ENCODE measurements at places on chromosomes 16 and 17.

GRCh38 chr17:77291591-77292386 is 151.0 kb downstream of the SEC14L1 start:
- DNase-seq: no peak

DNA sequence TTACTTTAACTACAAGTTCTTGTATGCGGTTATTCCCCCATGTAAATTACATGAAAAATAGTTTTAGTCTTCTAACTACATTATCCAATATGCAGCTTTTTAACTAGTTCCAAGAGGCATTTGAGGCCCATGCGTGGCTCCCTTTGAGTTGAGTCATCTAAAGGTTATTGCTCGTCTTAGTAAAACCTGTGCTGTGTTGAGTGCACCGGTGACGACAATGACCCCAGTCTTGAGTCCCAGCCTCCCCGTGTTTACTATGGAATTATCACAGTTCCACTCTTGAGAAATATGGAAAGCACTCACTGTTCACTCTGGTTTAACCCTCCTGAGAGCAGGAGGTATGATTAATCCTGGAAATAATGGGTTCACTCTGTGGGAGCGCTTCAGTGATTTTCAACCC is 119.2 kb downstream of the PITPNC1 start:
- no peak for DNase-seq

GRCh38 chr17:79221597-79221996 is 147.0 kb downstream of the ENGASE start:
- DNase-seq: no peak

DNA sequence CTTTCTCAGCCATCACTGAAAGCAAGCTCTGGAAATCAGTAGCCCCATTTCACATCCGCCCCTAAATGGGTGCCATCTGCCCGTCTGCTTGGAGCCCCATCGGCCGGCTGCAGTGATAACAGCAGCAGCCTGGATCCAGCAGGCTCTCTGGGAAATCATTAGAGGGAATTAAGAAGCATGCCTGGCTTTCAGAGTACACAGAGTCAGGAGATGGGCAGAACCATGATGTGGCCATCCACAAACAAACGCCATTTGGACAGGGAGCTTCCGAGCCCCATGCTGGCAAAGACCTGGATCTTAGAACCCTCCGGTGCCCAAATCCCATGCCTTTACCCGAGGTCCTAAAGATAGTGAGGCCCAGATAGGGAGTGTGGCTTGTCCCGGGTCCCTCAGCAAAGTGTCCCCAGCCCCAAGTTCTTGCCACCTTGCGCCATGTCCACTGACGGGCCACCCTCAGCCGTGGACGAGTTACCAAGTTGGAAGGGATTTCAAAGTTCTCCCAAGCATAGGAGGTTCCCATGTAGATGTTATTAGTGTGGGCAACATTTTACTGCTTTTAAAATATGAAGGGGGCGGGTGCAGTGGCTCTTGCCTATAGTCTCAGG is 1.0 kb upstream of the LITAF start:
- no peak for DNase-seq

DNA sequence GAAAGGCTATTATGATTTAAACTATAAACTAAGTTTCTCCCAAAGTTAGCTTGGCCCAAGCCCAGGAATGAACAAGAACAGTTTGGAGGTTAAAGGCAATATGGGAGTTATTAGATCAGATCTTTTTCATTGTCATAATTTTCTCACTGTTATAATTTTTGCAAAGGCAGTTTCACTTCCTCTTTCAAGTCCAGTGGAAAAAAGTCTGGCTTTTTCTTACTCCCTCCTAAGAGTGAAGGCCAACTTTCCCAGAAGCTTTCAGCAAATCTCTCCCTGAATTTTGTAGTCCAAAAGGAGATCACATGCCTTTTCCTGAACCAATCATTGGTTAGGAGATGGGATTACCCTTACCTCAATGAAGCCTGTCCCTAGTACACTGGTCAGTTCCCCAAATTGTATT is 9.1 kb upstream of the BLMH start:
- no peak for DNase-seq

- no peak for DNase-seq
These were observed 10.7 kb upstream of the USP10 start for GRCh38 chr16:84689111-84689510.

DNA sequence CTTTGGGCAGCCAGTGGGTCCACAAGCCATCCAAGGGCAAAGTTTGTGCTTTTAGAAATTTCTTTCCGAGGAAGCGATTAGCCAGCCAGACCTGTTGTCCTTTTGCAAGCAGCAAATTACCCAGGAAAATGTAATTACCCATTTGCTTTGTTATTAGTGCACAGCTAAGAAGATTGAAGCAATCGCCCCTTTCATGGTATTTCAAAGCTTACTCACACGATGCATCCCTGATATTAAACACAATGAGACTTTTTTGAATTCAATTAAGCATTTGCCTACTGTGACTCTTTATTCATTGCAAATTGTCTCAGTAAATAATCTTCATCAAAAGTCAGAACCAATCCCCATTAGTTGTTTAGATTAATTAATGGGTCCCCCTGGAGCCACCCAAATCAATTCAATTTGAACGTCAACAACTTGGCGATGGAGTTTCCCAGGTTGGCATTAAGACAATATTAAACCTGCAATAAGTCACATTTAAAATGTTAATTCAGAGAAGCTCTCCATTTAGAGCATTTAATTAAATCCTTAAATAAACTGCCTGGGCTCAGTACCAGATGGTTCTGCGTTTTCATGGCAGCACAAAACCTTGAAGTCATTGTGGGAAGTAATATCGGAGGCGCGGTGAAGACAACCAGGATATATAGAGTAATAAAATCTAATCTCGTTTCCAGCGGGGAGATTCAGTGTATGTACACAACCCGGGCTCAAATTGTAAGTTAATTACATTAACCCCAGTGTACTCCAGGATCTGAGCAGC is 366.2 kb upstream of the TNRC6C start:
- DNase-seq: peak; percentile 37

- DNase-seq: no peak
These were observed 55.1 kb downstream of the RPTOR start for GRCh38 chr17:80599546-80600305.

DNA sequence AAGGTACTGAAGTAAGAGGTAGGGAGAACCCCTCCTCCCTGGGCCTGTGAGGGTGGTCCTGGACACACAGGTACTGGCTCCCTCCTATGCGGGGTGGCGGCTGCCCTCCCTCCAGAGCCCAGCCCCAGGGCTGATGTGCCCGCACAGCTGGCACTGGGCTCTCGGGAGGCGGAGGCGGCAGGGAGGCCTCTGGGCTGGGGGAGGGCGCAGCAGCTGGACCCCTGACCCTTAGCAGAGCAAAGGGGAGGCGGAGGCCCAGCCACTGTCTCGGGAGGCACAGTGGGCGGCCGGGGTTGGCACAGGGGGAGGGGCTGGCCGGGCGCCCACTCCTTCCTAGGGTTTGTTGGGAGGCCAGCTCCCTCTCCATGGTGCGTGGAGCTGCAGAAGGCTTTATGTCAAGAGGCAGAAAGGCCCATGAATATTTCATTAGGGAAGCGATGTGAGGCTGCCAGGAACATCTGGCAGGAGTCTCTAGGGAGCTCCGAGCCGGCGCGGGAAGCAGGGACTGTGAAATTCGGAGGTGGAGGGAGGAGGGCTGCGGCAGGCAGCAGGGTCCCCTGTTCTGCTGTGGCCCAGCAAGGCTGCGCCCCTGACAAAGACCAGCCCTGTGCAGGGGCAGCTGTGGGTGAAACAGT is 44.1 kb upstream of the ACSF3 start:
- peak; percentile 55 for DNase-seq

GRCh38 chr17:30605523-30605922 is 128.3 kb downstream of the GOSR1 start:
- DNase-seq: no peak

GRCh38 chr16:56783344-56783743 is 53.4 kb downstream of the NUP93 start:
- no peak for DNase-seq
